Effector CD4-positive, alpha-beta T cell (primary cell): ENCODE measurements at places on chromosomes 1 and 21.

DNA sequence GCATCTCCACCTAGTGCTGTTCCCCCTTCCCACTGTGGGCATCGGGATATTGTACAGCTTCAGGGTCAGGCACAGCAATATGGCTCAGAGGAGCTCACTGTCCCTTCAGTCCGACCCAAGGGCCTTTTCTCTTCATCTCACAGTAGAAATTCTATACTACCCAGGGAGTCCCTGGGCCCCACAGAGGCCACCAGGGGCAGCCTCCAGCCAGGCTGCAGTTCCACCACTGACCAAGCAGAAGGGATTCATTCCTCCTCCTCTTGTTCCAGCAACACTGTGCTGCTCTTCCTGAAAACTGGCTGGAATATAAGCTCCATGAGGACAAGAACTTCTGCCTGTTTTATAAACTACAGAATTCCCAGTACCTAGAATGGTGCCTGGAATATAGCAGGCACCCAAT is 70.5 kb downstream of the CD34 start:
- DNase-seq = no peak

GRCh38 chr1:224883091-224883490 is 46.4 kb upstream of the DNAH14 start:
- DNase-seq = no peak

GRCh38 chr1:114109981-114110380 is 43.7 kb downstream of the SYT6 start:
- no peak for DNase-seq

- DNase-seq = no peak
Observed at GRCh38 chr1:10734962-10735544, 61.4 kb downstream of the CASZ1 start.

GRCh38 chr1:43764581-43764980 is 57.2 kb downstream of the ST3GAL3 start:
- no peak for DNase-seq

DNA sequence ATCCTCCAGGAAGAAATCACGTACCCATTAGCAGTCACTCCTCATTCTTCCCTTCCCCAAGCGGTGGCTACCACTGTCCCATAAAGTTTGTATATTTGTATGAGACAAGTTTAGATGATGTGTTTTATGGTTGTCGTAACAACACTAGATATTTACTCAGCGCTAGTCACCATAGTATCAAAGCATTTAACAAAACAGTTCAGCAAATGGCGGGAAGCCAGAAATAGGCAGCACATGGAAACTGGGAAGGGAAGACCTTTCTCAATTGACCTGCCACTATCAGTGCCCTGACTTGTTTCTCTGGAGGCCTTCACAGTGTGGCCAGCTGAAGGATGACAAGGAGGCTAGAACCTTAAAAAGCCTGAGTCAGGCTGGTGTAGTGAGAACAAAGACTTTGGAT is 31.1 kb downstream of the CNST start:
- DNase-seq = no peak

DNA sequence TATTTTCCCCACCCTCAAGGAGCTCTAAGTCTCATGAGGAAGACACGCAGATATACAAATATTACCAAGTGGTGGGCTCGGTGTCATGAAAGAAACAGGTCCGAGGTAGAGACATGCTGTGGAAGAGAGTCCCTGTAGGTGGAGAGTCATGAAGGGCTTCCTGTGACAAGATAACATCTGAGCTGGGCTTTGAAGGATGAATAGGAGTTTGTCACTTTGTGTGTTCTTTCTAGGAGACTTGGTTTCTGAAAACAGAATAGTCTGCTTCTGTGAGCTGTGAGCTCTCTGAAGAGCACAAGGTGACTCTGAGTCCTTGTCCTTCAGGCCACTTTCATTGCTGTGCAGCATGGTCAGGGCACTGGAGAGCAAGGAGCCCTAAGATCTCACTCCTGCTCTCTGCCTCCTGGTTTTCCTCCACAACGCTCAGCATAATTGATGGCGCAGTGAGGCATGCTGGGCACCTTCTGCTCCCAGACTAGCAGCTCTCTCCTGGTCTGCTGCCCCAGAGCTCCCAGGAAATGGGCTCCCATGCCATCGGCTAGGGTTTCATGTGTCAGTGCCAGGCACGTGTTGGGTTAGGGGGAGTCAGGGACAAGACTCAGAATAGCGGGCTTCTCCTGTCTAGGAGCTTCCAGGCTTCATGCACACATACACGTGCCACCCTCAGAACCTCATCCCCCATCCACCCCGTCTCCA is 209.9 kb upstream of the CSF3R start:
- DNase-seq = no peak

GRCh38 chr1:247417831-247418230 is 1.9 kb downstream of the NLRP3 start:
- DNase-seq = no peak

- DNase-seq = no peak
Observed at GRCh38 chr1:7385471-7386225, 385.4 kb upstream of the VAMP3 start.

DNA sequence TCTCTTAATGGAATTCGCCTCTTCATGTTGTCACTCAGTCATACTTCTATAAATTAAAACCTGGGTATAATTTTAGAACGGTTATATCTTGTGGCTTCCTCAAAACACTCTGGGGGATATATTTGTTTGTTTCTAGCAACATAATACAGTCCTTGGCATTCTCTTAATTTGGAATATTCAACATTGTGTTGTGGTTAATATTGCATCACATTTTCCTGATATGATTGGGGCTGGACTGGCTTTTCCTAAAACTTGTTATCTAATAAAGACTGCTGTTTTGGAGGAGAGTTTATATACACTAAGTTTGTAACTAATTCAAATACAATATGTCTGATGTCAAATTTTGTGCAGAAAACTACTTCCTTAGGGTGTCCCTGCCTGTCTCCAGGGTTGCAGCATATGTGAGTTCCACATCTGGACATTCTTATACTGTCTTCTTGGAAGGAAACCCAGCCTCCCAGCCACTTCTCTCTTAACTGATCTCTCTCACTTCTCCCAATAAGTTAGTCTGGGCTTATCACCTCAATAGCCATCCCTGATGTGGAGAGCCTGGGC is 892.6 kb downstream of the MRPL39 start:
- DNase-seq = no peak
